ENCODE measurements at places on chromosomes 12 and 14.

DNA sequence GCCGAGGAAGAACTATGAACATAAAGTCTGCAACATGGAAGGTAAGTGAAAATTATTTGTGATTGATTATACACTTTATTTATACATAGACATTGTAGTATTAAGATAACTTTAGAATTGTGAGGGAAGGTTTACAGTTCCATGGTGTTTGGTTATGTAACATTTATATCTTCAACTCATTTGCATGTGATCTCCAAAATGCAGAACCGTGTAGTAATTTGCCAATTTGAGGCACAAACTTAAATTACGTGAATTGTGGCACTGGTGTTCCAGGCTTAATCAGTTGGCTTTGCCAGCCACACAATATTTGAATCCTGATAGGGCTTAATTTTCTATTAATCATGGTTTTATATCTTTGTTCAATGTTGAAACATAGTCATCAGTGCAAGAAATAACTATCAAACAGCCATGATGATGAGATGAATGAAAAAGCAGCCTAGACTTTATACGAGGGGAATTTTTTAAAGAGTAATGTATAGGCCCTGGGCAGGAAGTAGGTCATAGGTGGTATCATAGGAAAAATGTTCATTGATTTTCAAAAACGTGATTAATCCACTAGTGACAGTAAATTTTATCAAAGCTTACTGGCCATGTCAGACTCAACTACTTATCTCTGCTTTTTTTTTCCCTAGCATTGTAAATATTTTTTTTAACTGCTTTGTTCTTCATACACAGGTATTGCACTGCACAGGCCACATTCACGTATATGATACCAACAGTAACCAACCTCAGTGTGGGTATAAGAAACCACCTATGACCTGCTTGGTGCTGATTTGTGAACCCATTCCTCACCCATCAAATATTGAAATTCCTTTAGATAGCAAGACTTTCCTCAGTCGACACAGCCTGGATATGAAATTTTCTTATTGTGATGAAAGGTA, 31.7 kb downstream of the HIF1A start:
- no peak for DNase-seq

GRCh38 chr12:78119351-78119918, 288.7 kb downstream of the NAV3 start:
- no peak for DNase-seq

- no peak for DNase-seq
Measured at GRCh38 chr14:60309867-60310552, 61.0 kb downstream of the PPM1A start.

DNA sequence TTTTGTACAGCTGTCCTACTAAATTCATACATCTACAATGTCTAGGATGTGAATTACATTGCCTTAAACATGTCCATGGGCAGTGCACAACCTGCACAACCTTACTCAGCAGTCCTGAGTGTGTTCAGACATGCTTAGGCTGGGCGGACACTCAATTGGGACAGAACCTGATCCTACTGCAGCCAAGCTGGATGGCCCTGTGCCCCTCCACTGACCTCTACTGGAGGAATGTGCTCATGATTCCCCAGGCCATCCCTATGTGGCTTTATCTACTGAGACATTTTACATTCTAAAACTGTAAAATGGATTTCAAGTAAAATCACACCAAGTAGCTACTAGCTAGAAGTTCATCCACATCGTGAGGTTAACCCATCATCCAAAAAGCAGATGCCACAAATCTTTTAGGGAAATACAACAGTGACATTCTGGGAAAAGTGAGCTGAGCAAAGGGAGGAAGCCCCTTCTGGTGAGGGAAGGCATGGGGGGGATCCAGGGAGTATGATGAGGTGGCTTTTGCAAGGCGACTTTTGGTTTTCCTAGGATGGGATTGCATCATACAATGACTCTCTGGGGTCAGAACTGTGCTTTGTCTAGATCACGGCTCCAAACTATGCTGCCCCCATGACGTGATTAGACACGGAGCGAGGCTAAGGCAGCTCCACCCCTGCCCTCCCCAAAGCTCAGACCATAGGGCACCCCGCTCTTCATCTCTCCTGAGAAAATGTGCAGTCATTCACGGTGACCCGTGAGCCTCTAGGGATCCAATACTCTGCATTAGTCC, 911.7 kb upstream of the TMEM132C start:
- DNase-seq, result no peak

- no peak for DNase-seq
Measured at GRCh38 chr14:59296508-59296907, 108.0 kb downstream of the DAAM1 start.
